ENCODE measurements at places on chromosomes 2 and 18. TPM values are rescaled to one million over a fixed set of nuclear protein-coding genes. Genes with fewer than 3 reads are reported as not detected.

DNA sequence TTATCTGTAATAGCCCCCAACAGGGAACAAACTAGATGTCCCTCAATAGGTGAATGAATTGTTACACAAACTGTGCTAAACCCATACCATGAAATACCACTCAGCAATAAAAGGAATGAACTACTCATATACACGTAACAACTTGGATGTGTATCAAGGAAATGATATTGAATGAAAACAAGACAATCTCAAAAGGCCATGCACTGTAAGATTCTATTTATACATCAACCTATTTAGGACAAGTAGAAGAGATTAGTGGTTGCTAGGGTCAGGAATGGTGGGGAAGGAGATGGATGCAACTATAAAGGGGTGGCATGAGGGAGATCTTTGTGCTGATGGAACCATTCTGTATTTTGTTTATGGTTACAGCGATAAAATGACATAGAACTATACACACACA is 47.1 kb downstream of the KANSL3 start:
- H3K4me3 ChIP-seq, result no peak overlapping the region
- no peaks in the 10 kb centered on the region for H3K27me3 ChIP-seq
- no peak overlapping the region for H3K27ac ChIP-seq
- peaks cover 31% of the 10 kb centered on the region for H3K36me3 ChIP-seq

- H3K27me3 ChIP-seq, result peaks cover 6% of the 10 kb centered on the region
- peaks cover 30% of the 10 kb centered on the region for H3K4me1 ChIP-seq
- no peak overlapping the region for H3K4me3 ChIP-seq
Measured at GRCh38 chr2:74863802-74864248, 29.9 kb downstream of the HK2 start.

GRCh38 chr2:173353556-173353955 is 1.1 kb upstream of the CDCA7 start:
- DNase-seq, result no peak
- peaks cover 16% of the 10 kb centered on the region for H3K4me1 ChIP-seq
- H3K27ac ChIP-seq, result no peak overlapping the region
- peak overlapping the region; percentile 10 for H3K4me3 ChIP-seq

- peaks cover 9% of the 10 kb centered on the region for H3K4me1 ChIP-seq
- no peak for DNase-seq
- H3K27me3 ChIP-seq, result no peaks in the 10 kb centered on the region
- H3K4me3 ChIP-seq, result no peak overlapping the region
- no peaks in the 10 kb centered on the region for H3K36me3 ChIP-seq
Measured at GRCh38 chr18:45503990-45504389, 111.3 kb upstream of the SLC14A2 start.

DNA sequence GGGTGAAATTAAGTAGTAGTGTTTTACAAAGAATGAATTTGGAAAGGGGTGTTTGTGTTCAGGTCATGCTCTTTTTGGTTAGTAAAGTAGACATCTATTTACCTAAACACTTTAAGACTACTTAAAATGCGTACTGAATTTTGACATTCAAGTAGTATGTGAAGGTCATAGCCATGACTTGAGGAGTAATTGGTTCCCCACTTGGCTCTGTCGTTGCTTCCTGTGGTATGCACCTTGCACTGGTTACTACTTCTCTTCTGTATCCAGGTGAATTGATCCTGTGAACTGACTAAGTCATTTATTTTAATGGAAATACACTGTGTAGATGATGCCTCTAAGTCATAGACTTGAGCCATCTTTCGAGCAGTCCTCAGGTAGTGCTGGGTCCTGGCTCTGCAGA is 97.9 kb downstream of the ITGB1BP1 start:
- no peak overlapping the region for H3K4me3 ChIP-seq
- no peak for DNase-seq
- H3K4me1 ChIP-seq, result peaks cover 20% of the 10 kb centered on the region
- H3K27me3 ChIP-seq, result peaks cover 1% of the 10 kb centered on the region

GRCh38 chr2:160349306-160349705 is 144.3 kb downstream of the RBMS1 start:
- no peak overlapping the region for H3K4me3 ChIP-seq
- DNase-seq, result no peak
- peaks cover 6% of the 10 kb centered on the region for H3K36me3 ChIP-seq
- H3K27ac ChIP-seq, result no peak overlapping the region
- peaks cover 28% of the 10 kb centered on the region for H3K4me1 ChIP-seq
- H3K27me3 ChIP-seq, result no peaks in the 10 kb centered on the region

DNA sequence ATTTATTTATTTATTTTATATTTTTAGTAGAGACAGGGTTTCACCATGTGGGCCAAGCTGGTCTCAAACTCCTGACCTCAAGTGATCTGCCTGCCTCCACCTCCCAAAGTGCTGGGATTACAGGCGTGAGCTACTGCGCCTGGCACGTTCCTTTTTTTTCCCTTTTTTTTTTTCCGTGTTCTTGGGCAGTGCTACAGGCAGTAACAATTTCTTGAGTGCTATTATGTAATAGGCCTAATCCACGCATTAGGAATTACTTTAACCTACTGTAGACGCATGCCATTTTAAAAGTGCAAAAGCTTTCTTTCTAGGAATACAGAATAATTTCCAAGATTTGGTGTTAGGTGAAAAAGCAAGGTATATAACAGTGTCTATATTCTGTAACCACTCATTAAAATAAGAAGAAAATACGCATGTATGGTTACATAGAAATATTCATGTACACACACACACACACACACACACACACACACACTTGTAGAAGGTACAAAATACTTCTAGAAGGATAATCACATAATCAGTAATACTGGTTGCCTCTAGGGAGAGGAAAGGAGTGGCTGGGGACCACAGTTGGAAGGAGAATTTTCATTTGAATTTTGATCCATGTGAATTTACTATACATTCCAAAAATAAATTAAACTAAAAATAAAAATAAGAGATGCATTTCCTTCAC is 92.3 kb downstream of the METTL8 start:
- peaks cover 2% of the 10 kb centered on the region for H3K27me3 ChIP-seq
- DNase-seq, result no peak
- no peak overlapping the region for H3K4me3 ChIP-seq
- H3K36me3 ChIP-seq, result no peaks in the 10 kb centered on the region
- no peak overlapping the region for H3K27ac ChIP-seq

DNA sequence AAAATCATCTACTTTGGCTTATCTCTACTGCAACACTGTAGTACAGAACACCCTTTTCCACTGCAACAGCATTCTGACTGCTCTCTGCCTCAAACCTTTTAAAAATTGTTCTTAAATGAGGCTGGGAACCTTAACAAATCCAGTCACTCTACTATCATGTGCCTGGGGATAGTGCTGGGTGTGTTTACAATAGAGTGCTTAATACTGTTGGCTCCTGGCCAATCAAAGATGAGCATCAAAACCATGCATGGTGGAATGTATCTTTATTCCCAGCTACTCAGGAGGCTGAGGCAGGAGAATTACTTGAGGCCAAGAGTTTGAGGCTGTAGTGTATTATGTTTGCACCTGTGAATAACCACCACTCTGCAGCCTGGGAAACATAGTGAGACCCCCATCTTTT is 7.4 kb downstream of the ANKAR start:
- no peak overlapping the region for H3K27ac ChIP-seq
- H3K27me3 ChIP-seq, result no peaks in the 10 kb centered on the region
- H3K4me1 ChIP-seq, result peaks cover 15% of the 10 kb centered on the region
- H3K36me3 ChIP-seq, result peaks cover 13% of the 10 kb centered on the region
- H3K4me3 ChIP-seq, result no peak overlapping the region

- H3K4me1 ChIP-seq, result peaks cover 4% of the 10 kb centered on the region
- no peaks in the 10 kb centered on the region for H3K36me3 ChIP-seq
- no peak for DNase-seq
- peaks cover 2% of the 10 kb centered on the region for H3K27me3 ChIP-seq
- no peak overlapping the region for H3K27ac ChIP-seq
Measured at GRCh38 chr2:173412628-173413027, 58.0 kb downstream of the CDCA7 start.

DNA sequence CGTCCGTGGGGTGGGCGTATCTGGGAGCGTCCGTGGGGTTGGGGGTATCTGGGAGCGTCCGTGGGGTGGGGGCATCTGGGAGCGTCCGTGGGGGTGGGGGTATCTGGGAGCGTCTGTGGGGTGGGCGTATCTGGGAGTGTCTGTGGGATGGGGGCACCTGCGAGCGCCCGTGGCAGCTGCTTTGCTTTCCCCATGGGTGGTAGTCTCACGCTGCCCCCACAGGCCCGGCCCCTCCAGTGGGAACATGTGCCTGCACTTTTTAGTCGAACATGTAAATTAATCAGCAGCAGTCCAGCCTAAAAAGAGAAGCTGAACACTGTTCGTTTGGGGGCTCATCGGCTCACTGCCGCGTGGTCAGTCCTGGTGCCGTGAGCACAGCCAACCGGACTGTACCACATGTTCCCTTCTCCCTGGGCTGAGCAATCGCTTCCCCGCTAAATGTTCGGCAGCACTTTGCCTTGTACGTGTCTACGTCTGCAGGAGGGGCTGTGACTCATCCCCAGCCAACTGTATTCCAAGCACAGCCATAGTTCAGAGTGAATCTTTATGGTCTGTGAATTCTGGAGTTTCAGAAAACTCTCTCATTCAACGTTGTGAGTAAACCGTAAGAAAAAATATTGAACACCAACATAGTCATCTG is 271.5 kb downstream of the AGAP1 start:
- H3K27me3 ChIP-seq, result peaks cover 6% of the 10 kb centered on the region
- H3K4me1 ChIP-seq, result no peaks in the 10 kb centered on the region
- H3K4me3 ChIP-seq, result no peak overlapping the region
- H3K27ac ChIP-seq, result peak overlapping the region; percentile 86
- H3K36me3 ChIP-seq, result peaks cover 9% of the 10 kb centered on the region
- no peak for DNase-seq

GRCh38 chr2:85444629-85445172 is 26.2 kb downstream of the SH2D6 start:
- DNase-seq, result no peak
- no peaks in the 10 kb centered on the region for H3K36me3 ChIP-seq

DNA sequence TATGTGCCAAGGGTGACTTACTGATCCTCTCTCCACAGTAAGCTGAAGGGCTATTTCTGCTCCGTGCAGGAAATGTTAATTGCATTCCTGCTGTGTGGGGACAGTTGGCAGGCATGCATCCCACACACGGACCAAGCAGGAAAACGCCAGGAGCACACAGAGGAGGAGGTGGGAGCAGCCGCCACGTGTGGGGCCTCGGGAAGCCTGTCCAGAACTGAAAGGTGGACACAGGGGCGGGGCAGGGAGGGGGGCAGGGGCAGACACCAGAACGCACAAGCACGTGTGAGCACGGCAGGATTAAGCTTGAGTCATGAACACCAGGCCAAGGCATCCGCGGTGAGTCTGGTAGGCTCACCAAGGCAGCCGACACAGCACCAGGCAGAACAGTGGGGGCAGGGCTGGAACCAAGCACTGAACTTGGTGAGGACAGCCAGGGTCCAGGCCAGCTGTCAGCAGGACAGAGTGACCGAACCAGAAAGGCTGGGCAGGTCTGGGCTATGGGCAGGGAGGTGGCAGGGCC is 177.1 kb downstream of the EIPR1 start:
- no peak overlapping the region for H3K4me3 ChIP-seq
- no peak for DNase-seq
- H3K36me3 ChIP-seq, result peaks cover 18% of the 10 kb centered on the region
- peaks cover 3% of the 10 kb centered on the region for H3K4me1 ChIP-seq

DNA sequence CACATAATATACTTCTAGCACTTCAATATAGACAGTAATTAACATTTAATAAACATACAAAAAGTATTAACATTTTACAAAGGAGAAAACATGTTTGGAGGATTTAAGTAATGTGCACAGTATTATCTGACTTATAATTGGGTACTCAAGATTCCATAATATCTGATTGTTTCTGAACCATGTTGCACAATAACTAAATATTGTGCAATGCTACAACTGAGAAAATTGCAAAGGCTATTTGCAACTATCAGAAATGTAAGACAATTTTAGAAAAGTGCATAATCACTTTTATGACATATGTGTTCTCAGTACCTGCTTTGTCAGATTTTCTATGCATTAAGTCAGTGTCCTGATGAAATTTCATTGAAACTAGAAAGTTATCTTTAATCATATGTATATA is 934.6 kb downstream of the SOCS6 start:
- no peaks in the 10 kb centered on the region for H3K36me3 ChIP-seq
- H3K4me3 ChIP-seq, result no peak overlapping the region
- H3K27ac ChIP-seq, result no peak overlapping the region
- H3K4me1 ChIP-seq, result no peaks in the 10 kb centered on the region
- no peaks in the 10 kb centered on the region for H3K27me3 ChIP-seq
- no peak for DNase-seq

DNA sequence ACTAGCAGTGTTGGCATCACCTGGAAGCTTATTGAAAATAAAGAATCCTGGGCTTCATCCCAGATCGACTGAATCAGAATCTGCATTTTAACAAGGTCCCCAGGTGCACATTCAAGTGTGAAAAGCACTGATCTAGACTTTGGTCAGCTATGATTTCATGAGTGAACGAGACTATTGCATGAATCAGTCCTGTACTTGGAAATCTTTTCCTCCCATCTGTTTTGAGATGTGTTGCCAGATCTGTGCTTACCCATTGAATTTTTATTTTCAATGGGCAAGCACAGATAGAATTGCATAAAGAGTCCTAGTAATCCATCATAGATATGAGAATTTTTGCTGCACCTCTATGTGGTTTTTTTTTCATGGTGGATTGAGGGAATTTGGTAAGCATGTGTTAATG is 64.0 kb downstream of the PMS1 start:
- H3K4me1 ChIP-seq, result no peaks in the 10 kb centered on the region
- no peak overlapping the region for H3K4me3 ChIP-seq
- H3K27me3 ChIP-seq, result no peaks in the 10 kb centered on the region
- no peak for DNase-seq
- no peaks in the 10 kb centered on the region for H3K36me3 ChIP-seq

The UGT1A3 gene
- not detected for total RNA-seq

The C2orf80 gene
- not detected for total RNA-seq

The PAX3 gene
- total RNA-seq, result 16.5 TPM

The CCDC178 gene
- total RNA-seq, result 5.3 TPM

The FANCL gene
- total RNA-seq, result 20.0 TPM

The FLACC1 gene
- total RNA-seq, result 1.1 TPM

The RAPH1 gene
- 74.1 TPM for total RNA-seq

Data from endothelial cell (in vitro differentiated cells).